Cortex of kidney (tissue), 1 donor: ENCODE measurements at places on chromosomes 7 and 10.

- DNase-seq = no peak
Measured at GRCh38 chr10:129039406-129040370, 427.4 kb upstream of the MGMT start.

GRCh38 chr7:39750253-39751077 is 127.1 kb downstream of the RALA start:
- no peak for DNase-seq

DNA sequence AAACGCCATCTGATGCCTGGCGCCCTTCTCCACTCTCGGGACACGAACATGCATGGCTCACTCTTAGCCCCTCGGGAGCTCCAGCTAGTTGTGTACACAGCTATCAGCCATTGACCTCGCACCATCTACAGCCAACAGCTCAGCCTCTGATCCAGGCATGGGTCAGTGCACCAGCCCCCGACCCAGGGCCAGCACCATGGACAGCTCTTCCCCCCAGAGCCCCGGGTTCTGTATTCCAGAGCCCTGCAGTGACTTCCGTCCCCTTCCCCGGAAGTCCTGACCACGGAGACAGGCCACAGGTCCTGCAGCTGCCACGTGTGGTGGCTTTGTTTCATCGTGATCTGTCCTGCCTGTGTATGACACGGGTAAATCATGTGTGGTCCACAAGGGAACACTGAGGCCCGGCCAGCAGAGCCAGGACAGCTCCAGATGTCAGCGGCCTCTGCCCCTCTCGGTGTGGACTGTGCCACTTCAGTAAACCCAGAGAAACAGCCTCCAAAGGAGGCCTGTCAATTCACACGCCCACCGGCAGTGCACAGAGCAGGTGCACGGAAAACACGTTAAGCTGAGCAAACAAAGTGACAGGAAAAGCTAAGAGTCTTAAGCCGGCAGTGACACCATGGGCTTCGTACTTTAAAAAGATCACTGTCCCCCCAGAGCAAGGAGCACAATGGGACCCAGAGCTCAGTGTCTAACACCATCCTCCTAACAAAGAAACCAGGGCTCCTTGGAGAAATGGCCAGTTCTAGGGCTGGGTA is 13.0 kb downstream of the STK32C start:
- no peak for DNase-seq

GRCh38 chr7:107836237-107837144 is 33.5 kb upstream of the SLC26A3 start:
- DNase-seq = no peak

GRCh38 chr10:34526186-34526585 is 288.9 kb downstream of the PARD3 start:
- no peak for DNase-seq

GRCh38 chr7:72405418-72405817 is 6.7 kb downstream of the CALN1 start:
- no peak for DNase-seq

- no peak for DNase-seq
Measured at GRCh38 chr10:10209167-10209566, 808.5 kb upstream of the CELF2 start.

DNA sequence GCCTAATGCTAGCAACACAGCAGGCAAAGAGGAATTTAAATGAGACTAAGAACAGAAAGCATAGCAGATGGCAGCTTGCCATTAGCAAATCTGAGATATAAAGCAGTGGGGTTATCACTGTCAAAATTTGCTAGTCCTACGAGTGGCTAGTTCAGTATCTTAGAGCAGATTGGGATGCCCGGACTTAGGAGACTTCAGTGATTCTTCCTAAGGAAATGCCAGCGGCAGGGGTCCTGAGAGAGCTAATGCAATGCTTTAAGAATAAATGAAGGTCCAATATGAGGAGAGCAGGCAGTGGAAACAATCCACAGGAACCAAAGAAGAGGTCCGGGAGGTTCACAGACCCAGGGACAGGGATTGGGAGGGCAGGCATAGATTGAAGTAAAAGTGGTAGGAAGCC is 169.3 kb upstream of the NPSR1 start:
- DNase-seq = no peak

DNA sequence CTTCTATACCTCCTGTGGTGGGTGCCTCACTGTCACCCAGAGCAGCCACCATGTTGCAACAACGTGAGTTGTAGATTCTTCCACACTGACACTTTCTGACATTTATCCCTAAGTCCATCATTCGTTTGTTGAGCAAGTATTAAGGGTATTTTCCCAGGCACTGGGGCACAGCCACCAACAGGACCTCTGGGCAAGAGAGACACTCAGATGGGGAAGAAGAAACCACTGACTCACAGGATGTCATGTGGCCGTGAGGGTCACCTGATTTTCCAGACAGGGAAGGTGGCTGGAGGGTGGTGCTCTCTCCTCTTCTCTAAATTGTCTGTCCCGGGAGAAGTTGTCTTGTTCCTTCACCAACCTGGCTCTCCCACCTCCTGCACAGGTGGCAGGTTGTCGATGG is 51.7 kb upstream of the PPIF start:
- DNase-seq = no peak

DNA sequence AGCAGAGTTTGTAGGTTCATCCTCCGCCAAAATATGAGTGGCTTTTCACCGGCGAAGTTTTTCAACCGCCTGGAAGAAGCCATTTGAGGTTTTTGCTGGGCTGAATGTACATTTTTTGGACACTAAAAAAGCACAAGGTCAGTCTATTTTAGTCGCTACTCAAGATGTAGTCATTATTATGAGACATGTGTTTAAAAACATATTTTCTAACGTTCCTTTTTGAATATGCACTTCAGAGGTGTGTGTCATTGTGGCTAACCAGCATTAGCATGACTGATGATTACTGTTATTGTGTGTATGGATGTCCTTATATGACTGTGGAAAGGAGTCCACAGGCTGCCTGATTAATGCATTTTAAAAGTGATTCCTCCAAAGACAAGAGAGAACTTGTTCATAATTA is 605.4 kb downstream of the INHBA start:
- no peak for DNase-seq

DNA sequence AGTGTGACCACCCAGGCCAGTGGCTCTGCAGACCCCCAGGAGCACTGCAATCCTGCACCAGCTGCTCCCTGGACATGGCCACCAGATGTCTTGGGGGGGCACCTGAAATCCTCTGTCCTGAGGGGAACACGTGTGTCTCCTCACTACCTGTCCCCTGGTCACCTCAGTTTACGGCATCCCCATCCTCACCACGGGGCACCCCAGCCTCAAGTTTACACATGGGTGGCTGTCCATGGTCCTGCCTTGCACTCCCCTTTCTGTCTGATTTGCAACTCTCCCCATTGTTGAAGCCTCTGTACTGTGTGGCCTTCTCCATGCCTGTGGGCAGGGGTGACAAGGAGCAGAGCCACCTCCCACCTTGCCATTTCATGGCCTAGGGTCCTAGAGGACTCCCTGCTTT is 67.2 kb downstream of the RAMP3 start:
- no peak for DNase-seq

GRCh38 chr7:106947244-106947728 is 82.2 kb downstream of the PIK3CG start:
- DNase-seq = no peak

DNA sequence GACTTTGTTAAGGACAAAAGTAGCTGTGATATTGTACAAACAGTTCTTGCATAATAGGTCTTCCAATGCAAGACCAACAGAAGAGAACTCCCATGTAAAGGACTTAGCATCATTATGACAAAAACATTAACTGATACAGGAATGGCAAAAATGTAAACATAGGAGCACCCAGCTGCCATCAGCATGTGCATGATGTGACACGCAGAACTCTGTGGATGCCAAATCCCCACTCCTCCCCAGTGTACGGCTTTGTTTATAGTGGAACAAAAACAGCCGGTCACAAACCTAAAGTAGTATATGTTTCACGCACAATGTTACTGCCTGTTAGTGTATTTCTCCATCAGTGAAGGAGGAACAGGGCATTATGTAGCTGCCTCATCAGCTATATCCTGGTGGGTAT is 316.0 kb upstream of the AOAH start:
- DNase-seq = no peak

- no peak for DNase-seq
Measured at GRCh38 chr10:98029149-98030092, 1.0 kb downstream of the CRTAC1 start.

- DNase-seq = no peak
Measured at GRCh38 chr10:72297281-72297804, 23.6 kb downstream of the DDIT4 start.

DNA sequence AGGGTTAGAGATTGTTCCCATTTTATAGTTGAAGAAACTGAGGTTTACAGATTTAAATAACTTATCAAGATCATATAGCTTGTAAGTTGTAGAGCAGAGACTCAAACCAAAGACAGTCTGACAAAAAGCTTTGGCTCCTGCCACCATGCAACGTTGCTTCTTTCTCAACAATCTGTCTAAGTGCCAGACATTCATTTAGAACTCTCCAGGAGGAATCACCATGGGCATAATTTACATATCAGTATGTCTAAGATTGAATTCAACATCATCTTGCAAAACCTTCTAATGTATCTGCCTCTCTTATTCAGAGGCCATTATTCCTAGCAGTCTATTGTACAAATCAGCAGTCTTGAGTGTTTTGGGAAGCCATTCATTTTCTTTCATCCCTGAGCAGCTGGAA is 163.5 kb upstream of the PLXDC2 start:
- no peak for DNase-seq

DNA sequence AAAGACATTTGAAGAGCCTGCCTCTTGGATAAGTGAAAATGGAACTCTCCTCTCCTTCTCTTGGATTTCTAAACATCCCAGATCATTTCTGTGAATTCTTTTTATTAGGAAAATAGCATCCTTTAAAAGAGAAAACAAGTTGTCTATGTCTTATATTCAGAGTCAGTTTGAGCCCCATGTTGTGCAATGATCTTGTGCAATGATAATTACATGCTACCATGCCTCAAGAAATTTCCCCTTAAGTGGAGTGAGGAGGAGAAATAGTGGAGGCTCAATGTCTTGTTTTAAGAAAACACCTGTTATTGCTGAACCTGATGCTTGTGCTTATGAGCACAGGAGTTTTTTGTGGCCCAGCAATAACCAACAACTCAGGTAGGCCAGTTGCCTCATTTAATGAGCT is 103.6 kb downstream of the NPSR1 start:
- DNase-seq = no peak

DNA sequence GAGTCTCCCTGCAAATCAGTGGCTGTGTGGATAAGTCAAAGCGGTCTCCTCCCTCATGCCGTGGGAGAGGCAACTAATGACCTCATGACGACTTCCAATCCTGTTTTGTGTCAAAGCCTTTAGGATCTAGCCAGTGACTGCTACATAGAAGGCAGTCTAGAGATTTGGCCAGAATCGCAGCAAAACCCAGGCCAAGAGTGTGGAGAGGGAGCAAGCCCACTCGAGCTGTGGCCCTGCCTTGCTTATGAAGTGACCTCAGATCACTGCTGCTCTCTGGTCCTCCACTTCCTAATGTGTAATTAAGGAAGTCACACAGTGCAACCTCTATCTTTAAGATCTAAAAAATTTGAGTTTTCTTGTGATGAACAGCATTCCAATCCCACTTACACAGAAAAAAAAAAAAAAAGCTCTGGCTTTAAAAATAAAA is 296.7 kb upstream of the KLF6 start:
- no peak for DNase-seq

GRCh38 chr10:47329855-47330254 is 7.6 kb downstream of the GDF2 start:
- DNase-seq = no peak

- DNase-seq = no peak
Measured at GRCh38 chr7:84138411-84138810, 56.2 kb downstream of the SEMA3A start.

GRCh38 chr10:28327491-28327880 is 24.6 kb upstream of the MPP7 start:
- no peak for DNase-seq

GRCh38 chr7:96654630-96655188 is 54.9 kb downstream of the SEM1 start:
- DNase-seq = no peak

DNA sequence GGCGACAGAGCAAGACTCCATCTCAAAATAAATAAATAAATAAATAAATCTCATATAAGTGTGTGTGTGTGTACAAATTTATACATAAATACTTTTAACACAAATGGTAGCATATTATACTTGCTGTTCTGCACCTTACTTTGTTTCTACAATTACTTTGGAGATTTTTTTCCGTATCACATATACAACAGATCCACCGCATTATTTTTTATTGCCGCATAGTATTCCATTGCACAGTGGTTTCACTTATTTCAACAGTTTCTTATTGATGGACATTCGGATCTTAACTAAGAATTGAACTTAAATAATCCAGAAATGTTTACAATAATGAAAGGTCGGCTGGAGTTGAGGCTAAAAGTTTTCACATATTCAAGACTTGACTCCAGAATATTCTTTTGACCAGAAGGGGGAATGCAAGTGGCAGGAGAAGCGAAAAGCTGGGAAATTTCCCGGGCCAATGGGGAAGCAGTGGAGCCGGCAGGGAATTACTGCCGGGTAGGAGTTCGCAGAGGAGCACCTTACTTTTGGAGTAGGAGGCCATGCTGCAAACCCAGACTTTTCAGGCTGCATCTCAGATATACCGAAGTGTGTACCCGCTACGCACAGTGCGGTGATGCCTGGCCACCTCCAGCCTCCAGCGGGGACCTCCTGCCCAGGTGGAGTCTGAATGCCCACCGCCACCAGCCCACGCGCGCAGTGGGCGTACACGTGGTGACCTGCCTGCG is 415 bp upstream of the CNNM1 start:
- no peak for DNase-seq

- no peak for DNase-seq
Measured at GRCh38 chr7:138863931-138864330, 65.9 kb upstream of the ATP6V0A4 start.

DNA sequence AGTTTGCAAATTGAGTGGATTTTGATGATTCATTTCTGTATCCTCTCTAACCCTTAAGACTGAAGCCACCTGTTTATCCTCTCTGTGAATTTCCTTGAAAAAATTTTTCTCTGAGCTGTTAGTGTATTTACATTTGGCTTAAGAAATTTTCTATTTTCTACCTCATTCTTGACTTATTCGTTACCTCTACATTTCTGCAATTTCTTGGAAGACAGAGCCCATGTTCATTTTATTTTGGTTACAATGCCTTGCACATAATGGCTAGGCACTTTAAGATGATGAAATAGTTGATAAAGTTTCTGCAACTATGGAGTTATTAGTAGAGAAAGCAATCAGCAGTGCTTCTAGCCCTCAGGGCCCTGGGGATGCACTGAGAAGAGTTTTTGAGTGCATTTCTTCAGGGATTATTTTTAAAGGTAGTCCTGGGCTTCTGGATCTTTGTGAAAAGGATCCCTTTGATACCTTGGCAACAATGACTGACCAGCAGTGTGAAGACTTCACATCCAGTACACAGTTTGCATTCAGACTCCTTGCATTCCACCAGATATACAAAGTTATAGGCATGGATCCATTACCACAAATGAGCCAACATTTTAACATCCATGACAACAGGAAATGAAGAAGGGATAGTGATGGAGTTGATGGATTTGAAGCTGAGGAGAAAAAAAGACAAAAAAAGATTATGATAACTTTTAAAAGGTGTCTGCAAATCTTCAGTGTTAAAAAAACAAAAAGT is 68.2 kb downstream of the CH25H start:
- DNase-seq = no peak

- DNase-seq = no peak
Measured at GRCh38 chr7:20861468-20861867, 74.8 kb upstream of the SP8 start.
